DMS79 (cell line): ENCODE measurements at places on chromosomes 3 and 15.

DNA sequence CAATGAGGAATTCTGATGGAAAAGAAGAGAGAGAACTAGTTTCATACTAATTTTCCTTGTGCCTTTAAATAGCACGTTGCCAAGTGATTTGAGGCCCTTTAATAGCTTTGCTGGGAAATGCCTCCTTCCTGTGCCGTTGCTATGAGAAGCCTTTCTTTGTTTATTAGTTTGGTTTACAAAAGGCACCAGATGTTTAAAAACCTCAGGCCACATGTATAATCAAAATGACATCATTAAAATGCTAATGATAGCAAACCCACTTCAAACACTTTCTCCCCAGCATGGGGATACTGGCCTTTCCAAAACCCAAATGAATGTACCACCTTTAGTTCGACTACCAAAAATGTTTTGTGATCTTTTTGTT lies 50.0 kb upstream of the TBC1D23 start:
- no peak for DNase-seq

- DNase-seq, result no peak
These were observed 62.8 kb upstream of the CMTM8 start for GRCh38 chr3:32175607-32176197.

DNA sequence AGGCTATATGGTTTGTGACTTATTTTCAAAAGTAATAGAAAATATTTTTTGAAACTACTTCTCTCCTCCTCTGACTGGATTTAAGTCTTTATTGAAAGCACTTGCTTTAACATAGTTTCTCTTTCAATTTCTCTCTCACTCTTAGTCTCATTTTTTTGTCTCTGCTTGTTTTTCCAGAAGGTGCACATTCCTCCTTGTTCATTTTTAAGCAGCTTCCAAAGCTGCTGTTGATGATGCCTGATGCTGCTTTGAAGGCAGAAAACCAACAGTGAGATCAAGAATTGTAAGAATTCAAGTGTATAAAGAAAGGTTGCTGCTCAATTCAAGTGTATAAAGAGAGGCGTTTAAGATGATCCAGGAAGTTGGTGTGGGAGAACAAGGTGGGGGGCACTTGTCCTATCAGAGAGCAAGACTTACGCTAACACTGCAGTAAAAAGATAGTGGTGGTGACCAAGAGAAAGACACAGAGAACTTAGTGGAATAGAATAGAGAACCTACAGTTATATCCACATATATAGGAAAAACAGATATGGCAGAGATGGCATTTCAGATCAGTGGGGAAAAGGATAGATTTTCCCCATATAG lies 12.1 kb downstream of the NR2C2 start:
- no peak for DNase-seq

- no peak for DNase-seq
These were observed 50.3 kb upstream of the SLC6A6 start for GRCh38 chr3:14352002-14352627.

GRCh38 chr3:71916747-71917369 lies 131.9 kb upstream of the PROK2 start:
- DNase-seq, result no peak

- no peak for DNase-seq
These were observed 34.7 kb downstream of the NIPA2 start for GRCh38 chr15:22872936-22873701.

- DNase-seq, result no peak
These were observed 53.0 kb upstream of the PCSK6 start for GRCh38 chr15:101542306-101543025.

DNA sequence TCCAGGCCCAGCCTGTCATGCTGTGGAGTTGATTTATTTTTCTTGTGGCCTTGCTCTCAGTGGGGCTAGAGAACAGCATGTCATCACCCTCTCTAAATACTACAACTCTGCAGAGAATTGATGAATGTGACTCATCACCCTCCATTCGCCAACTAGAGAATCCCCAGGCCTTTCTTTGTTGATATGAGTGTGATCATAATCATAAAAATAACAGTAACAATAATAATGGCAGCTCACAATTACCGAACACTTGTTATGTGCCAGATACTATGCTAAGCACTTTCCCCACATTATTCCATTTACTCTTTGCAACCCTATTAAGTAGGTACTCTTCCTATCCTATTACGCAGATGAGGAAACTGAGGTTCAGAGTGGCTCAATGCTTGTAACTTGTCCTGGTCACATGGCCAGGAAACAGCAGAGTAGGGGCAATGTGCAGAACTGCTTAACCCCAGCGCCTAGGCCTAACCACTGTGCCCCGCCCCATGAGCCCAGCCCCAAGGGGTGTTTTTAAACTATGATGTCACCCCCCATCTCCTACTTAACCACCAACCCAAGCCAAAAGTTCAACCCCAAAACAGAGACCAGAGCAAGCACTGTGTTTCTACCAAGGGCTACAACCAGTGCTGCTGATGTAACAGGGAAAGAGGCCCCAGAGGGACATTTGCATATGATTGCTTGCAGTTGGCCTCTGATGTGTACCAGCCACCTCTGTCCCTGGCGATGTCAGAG lies 104.5 kb downstream of the ADCY5 start:
- no peak for DNase-seq

GRCh38 chr3:197890693-197891092 lies 59.3 kb upstream of the RPL35A start:
- DNase-seq, result no peak

- DNase-seq, result no peak
These were observed 90.1 kb upstream of the NEO1 start for GRCh38 chr15:72962054-72962702.

DNA sequence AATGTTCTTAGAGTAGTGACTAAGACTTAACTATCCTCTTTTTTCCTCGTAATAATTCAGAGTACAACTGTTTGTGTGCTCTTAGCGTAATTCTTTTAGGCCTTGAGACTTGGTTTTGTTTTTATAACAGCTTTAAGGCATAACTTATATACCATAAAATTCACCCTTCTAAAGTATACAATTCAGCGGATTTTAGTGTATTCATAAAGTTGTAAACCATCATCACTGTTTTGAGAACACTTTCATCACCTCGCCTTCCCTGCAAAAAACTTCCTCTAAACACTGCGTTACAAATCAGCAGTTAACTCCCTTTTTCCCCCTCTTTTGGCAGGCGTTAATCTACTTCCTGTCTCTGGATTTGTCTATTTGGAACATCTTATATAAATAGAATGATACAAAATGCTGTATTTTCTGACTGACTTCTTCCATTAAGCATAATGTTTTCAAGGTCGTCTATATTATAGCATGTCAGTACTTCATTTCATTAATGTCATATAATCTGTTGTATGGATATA lies 18.7 kb downstream of the DNAJC13 start:
- DNase-seq, result no peak

DNA sequence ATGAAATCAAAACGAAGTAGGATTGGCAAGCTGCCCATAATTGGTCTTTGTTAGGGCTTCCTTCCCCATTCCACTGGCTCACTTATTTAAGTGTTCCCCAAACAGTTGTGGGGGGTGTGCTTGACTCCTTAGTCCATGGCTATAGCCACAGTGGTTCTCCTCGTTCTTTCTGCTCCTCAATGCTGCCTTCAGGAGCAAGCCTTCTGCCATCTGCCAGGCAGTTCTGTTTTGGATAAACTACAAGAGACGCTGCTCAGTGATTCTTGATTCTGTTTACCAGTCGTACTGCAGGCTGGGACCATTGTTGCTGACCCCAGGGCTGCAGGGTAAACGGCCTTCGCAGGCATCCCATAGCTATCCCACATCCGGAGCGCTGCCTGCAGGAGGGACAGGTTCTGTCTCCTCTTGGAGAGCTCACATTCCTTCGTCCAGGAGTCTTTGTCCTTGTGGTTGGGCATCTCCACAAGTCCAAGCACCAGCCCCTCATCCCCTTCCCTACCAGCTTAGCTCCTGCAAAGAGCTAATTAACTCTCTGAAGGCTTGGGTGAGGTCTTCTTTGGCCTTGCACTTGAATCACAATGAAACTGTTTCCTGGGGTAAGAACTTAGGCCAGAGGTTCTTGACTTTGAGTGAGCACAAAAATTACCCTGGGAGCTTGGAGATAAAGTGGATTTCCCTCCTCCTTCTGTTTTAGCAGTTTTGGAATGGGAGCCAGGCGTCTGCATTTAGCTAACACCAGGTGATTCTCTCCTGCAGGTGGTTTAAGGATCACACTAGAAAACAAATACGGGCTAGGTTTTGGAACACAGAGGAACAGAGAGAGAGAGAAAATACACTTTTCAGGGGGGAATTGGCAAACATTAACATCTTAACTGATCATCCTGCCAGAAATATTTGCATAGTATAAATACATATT lies 114.9 kb downstream of the SV2B start:
- no peak for DNase-seq
